KBM-7 (cell line): ENCODE measurements at places on chromosomes 3 and 15.

DNA sequence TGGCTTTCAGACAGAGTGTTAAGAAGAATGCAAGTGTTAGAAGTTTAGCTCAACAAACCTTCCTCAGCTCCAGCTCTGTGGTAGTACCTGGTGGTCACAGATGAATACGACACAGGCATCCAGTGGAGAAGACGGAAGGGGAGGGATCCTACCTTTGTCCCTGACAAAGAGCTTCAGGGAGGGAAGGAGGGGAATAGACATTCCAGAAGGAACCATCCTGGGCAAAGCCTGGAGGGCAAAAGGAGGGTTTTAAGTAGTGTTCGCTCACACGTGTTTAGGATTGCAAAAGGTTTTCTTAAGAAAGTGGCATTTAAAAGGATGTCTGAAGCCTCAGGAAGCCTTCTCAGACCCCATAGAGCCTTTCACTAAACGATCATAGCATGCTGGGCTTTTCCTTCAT is 2.8 kb downstream of the CHCHD4 start:
- DNase-seq, result no peak

DNA sequence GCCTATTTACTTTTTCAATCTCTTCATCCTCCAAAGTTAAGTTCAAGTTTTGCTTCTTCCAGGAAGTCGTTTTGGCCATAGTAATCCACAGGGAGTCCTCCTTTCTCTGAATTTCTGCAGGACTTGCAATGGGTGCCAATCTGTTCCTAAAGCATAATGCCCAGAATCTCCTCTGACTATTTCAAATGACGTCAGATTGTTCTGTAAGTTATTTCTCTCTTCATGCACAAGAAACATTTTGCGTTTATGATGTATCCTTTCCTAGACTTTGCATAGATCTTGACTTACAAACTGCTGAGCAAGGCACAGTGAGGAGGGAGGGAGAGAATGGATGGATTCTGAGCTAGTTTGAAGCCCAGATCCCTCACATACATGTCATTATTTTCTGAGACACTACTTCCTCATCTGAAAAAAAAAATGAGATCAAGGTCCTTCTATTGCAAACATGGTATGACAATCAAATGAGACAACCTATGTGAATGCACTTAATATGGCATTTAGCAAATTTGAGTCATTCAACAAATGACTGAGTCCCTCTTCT is 103.1 kb downstream of the MEX3B start:
- peak; percentile 79 for DNase-seq

GRCh38 chr15:78914027-78914764 is 30.6 kb downstream of the CTSH start:
- peak; percentile 49 for DNase-seq

DNA sequence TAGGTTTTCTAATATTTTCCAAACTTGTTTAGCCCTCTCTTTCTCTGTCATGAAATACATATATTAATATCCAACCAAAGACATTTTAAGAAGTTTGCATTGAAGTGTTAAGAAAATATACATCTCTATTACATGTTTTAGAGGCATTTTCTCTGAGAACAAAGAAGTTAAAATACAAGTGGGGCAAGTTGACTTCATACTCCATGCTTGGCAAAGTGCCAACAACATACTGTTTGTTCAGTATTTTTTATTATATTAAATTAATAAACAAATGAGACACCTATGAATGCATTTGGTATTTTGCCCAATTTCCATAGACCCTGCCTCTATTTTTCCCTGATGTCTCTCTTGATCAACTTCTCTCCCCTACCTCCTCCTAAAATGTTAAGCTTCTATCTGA is 232.8 kb upstream of the MRPL3 start:
- no peak for DNase-seq

GRCh38 chr15:72005483-72005882 is 112.5 kb downstream of the MYO9A start:
- no peak for DNase-seq

DNA sequence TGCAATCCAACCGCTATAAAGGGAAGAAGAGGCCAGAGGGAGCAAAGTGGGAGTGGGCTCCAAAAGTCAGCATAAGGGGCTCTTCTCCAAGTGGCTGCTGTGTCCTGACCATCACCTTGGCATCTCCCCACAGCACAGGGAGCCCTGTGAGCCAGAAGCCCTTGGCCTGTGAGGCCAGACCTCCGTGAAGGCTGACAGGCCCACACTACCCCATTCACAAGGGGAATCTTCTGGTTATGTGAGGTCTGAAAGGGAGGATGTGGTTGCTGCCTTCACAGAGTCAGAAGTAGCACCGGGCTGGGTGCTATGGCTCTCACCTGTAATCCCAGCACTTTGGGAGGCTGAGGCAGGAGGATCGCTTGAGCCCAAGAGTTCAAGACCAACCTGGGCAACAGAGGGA is 2.6 kb upstream of the ULK3 start:
- no peak for DNase-seq

GRCh38 chr3:16839271-16840100 is 45.3 kb upstream of the PLCL2 start:
- DNase-seq, result no peak

DNA sequence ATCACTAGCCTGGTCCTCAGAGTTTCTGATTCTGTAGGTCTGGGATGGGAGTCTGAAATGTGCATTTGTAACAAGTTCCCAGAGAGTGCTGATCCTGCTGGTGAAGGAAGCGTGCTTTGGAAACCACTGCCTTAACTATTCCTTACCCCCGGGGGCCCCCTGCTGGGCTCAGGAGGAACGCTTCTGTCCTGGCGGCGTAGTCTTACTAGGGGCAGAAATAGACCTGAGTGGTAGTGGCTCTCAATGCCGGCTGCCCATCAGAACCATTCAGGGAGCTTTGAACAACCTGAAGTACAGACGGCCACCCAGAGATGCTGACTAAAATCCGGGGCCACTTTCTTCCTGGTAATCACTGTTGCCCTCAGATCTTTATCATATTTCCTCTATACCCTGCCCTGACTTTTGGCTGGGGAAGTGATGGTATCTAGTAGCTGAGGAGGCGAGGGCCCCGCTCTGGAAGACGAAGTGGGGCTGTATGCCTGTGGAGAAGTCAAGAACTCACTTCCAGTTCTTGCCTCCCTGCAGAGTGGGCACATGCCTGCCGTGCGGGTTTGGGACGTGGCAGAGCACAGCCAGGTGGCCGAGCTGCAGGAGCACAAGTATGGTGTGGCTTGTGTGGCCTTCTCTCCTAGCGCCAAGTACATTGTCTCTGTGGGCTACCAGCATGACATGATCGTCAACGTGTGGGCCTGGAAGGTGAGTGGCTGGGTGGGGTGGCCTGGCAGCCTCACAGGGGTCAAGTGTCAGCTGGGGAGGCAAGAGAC is 16.3 kb upstream of the JMJD7 start:
- DNase-seq, result peak; percentile 89

DNA sequence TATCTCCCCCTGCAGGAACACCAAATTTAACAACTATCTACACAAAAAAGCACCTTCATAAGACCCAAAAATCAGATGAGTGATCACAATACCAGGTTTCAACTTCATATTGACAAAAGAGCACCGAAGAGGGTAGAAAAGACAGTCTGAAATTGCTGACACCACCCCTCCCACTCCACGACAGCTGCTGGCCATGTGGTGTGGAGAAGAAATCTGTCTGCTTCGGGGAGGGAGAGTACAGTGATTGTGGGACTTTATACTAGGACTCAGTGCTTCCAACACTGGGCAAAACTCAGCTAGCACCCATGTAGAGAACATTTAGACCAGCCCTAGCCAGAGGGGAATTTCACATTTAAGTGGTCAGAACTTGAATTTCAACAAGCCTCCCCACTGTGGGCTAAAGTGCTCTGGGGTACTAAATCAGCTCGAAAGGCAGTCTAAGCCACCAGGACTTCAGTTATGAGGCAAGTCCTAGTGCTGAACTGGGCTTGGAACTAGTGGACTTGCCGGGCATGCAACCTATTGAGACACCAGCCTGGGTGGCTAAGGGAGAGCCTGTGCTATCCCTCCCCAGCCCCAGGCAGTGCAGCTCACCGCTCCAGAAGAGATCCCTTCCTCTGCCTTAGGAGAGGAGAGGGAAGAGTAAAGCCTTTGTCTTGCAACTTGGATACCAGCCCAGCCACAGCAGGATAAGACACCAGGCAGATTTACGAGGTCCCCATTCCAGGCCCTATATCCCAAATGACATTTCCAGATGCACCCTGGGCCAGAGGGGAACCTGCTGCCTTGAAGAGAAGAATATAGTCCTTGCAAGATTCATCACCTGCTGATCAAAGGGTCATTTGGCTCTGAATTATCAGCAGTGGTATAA is 44.6 kb upstream of the POU1F1 start:
- no peak for DNase-seq

GRCh38 chr3:153621953-153622352 is 459.9 kb downstream of the RAP2B start:
- DNase-seq, result peak; percentile 23

- no peak for DNase-seq
Observed at GRCh38 chr15:76312540-76313174, 1.4 kb upstream of the ETFA start.

DNA sequence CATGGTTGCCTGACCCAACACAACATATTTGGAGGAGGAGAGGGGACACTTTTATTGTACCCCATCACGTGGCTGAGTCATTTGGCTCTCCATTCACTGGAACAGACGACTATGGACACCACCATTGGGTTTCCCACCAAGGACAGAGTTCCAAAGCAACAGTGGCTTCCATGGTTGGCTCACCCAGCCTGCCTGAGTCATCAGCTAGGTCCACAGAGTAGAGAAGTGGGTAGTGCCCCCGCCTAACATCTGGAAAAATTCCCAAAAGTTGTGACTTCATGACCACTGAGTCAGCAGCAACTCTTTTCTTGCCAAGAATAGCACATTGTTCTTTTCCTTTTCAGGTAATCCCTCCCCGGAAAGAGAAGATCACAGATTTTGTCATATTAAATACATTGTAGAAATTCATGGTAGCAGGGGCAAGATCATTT is 3.0 kb upstream of the PPP1R2 start:
- DNase-seq, result no peak

DNA sequence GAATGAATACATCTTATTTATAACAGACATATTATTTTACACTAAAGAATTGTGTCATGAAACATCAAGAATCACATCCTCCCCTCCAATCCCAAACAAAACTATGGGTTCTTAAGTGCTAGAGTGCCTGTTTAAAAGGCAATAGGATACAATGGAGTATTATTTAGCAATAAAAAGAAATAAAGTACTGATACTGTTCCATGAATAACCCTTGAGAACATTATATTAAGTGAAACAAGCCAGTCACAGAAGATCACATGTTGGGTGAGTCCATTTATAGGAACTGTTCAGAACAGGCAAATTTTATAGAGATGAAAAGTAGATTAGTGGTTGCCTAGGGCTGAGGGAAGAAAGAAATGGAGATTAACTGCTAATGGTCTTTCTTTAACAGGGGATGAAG is 86.5 kb downstream of the ANKRD28 start:
- no peak for DNase-seq

- no peak for DNase-seq
Observed at GRCh38 chr3:103195216-103195615, 760.4 kb downstream of the ZPLD1 start.

GRCh38 chr3:61250784-61251173 is 473 bp downstream of the FHIT start:
- no peak for DNase-seq

- DNase-seq, result no peak
Observed at GRCh38 chr3:20310629-20311028, 124.6 kb upstream of the SGO1 start.

DNA sequence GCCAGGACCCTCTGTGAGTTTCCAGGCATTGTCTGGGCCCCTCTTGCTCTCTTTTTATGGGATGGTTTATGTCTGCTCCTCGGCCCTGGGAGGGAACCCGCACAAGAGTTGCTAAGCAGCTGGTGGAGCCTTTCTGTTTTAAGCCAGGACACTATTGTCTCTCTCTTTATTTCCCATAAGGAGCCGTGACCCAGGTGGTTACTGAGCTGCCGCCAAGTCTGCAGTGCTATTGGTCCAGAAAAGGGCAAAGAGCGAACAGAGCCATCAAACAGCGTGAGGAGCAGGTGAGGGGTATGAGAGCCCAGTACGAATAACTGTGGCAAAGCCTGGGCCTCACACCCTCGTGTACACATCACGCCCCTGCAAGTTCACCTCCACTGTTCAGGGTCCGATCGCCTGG is 280.2 kb downstream of the SHQ1 start:
- no peak for DNase-seq

- peak; percentile 89 for DNase-seq
Observed at GRCh38 chr3:186746008-186746407, 28.8 kb downstream of the KNG1 start.

GRCh38 chr15:60652245-60652644 is 173.3 kb upstream of the ICE2 start:
- DNase-seq, result no peak

DNA sequence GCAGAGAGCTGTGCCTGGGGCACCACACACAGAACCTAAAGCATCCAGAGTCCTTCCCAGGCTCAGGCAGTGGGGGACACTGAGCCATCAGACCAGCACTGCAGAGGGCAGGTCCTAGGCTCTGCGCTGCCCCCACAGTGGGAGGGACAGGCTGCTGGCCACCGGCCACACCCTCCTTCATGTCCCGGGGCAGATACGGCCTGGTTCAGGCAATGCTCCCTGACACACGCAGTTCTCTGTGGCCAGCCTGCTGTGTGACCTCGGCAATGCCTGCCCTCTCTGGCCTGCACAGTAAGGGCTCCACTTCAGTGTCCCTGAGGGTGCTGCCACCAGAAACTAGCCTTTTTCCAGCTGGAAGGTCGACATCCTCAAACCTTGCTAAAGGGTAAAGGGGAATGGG is 12.4 kb downstream of the LINGO1 start:
- no peak for DNase-seq

DNA sequence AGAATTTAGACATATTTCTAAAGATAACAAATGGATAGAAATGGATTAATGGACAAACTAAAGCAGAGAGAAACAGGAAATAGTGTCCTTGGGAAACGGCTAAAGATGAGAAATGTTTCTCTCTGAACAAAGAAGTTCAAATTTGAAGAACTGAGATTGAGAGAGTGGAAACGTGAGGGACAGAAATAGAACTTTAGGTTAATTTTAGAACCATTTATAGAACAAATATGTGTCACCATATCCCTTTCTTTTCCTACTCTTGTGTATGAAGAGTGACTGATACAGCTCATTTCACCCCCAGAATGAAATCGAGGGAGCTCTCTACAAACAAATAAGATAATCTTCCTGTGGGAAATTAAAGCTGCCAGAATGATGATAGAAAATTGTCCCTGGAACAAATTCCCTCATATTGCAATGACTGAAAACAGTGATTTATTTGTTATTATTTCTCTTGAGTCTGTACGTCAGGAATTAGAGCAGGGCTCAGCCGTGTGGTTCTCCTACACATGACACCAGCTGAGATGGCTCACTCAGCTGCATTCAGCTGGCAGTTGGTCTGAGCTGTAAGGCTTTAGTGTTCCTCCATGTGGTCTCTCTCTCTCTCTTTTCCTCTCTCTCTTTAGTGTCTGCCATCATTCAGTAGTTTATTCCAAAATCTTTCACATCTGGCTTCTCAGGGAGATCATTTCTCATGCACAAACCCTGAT is 46.6 kb upstream of the ARPP21 start:
- no peak for DNase-seq

DNA sequence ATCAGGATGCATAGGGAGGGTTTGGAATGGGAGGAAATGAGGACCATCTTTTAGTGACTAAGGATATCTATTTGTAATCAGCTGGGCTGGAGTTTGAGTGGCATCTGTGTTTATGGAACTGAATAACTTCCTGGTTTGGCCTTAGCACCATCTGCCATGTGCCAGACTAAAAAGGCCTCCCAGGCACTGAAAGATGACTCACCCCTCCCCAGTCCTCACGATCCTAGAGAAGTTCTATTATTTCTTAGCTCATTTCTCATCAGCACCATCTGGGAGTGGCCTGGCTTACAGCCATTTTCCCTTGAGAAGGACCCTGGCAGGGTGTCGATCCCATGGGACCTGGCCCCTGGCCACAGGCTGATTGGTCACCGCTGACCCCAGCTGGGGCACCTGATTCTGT is 23.9 kb upstream of the CTXND1 start:
- no peak for DNase-seq
